Renal cortical epithelial cell (primary cell): ENCODE measurements at places on chromosomes 2 and 18.

- DNase-seq = no peak
Observed at GRCh38 chr2:128714285-128714684, 395.6 kb upstream of the HS6ST1 start.

GRCh38 chr2:148974095-148974494 is 64.4 kb upstream of the LYPD6B start:
- DNase-seq = no peak

DNA sequence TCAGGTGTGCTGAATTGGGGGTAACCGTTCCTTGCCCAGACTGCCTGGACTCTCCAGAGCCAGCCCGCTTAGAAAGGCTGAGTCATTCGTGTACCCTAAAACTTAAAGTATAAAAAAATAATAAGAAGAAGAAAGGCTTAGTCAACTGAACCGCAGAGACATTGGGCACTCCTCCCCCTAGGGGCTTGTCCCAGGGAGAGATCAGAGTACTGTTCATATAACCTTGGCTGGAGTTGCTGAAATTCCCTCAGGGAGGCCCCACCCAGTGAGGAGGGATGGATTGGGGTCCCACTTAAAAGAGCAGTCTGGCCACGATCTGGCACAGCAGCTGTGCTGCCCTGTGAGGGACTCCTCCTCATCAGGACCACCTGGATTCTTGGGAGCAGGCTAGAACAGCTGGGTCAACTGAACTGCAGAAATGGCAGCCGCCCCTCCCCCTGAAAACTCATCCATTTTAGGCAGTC is 37.2 kb downstream of the ANKRD12 start:
- DNase-seq = no peak

- DNase-seq = no peak
Observed at GRCh38 chr18:6328621-6329010, 86.1 kb downstream of the L3MBTL4 start.

DNA sequence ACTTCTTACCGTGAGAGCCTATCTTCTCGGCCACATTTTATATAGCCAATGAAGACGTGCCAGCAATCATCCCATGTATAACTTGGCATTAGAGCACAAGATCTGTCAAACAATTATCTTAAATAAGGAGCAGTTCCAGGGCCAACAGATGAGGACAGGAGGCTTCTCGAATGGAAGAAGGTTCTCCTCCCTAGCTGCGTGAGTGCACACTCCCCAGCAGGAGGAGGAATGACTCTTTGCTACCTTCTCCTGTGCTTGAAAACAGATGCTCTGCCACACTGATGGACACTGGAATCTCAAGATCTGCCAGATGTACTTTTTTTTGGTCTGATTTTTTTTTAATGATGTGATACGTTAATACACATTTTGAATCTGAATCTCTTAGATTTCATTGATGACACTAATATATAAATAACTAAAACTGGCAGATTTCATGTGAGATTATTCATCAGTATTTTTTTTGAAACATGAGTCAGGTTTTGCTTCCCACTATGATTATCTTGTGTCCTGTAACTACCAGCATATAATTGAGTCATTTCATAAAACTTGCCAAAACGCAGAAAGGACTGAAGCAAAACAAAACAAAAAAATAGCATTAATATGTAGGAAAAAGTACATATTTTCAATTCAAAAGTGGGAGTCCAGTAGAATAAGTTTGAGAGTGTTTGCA is 626 bp upstream of the VIT start:
- DNase-seq = no peak

- DNase-seq = no peak
Observed at GRCh38 chr2:219429958-219430606, 4.6 kb upstream of the SPEG start.

DNA sequence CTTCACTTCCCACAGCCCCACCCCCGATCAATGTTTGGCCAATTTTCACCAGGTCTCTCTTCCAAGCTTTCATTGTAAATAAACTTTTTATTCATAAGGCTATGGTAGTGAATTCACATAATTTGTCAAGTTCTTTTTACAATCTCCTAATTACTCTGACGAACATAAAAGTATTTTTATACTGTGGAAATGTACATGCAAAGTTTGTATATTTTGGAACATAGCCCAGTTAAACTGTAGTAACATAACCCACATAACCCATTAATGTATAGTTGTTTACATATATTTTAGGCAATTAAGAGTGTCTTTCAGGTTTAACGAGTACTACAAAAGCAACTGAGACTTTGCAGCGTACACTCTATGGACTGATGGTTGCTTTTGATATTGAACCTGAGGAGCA is 228.3 kb upstream of the ERBB4 start:
- DNase-seq = no peak

DNA sequence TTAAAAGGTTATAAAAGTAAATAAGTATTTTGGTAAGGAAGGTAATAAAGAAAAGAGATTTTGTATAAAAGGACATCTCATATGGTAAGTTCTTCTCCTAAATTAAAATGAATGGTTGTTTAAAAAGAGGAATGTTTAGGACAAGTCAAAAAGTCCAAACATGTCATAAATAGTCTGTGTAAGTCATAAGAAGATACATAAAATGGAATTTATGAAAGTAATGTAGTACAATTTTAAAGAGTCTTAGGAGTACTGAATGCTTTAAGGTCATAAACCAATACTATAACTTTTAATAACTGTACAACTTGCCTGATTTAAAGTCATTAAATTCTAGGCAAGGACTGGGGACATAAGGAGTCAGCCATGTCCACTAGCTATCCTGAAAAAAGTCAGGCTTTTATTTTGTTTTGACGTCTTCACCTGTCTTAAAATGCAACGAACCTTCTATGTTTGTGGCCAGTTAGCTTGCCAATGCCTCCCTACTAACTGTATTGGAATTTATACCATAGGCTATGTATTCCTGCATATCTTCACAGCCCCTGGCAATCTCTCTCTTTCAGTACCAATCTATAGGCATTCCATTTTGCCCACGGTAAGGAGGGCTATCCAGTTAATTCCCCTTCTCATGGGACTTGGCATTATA is 312.3 kb upstream of the LRRTM4 start:
- DNase-seq = no peak
